ENCODE measurements at places on chromosomes 1 and 21.

GRCh38 chr1:201381130-201381529 is 3.6 kb upstream of the TNNT2 start:
- DNase-seq, result no peak

DNA sequence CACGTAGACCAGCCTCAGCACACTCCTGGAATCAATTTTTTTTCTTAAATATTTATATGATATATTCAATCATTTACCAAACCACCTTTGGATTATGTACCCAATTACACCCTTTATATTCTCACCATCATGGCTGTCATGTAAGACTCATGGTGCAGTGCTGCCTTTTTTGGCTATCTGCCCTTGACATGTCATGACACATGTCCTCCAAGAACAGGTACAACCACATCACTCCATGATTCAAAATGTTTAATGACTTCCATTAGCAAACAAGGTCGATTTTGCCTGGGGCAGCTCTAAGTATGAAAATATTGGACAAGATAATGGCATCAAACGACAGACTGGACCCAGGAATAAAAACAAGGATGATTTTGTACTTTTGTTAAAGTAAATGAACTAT is 861.1 kb upstream of the ADAMTS5 start:
- DNase-seq, result no peak

DNA sequence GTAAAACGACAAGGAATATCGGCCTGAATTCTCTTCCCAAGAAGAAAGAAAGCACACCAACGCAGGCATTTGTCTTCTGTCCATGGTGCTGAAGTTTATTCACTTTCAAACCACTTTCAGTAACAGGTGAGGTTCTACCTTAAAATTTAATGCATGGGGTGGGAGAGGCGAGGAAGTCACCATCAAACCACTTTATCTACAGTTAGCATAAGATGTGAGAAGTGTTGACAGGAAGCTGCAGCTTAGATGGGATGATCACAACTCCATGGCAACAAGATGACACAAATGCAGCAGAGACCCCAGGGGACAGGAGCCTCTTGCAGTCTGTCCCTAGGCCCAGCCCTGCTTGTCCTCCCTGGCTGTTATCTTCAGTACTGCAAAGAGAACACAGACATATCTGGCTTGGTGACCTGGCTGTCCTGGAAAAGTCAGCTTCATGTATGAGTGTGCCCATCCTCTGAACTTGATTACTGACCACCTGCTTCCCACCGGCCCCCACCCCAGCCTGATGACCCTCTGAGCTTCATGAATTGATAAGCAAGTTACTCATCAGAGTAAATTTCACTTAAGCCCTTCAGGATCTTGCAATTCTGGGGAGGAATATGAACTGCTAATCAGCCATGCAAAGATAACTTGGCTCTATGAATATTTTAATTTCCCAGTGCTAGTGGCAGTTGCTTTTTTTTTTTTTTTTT is 1.8 kb downstream of the NPPA start:
- DNase-seq, result no peak

GRCh38 chr1:61081686-61082310 is 563 bp upstream of the NFIA start:
- no peak for DNase-seq

DNA sequence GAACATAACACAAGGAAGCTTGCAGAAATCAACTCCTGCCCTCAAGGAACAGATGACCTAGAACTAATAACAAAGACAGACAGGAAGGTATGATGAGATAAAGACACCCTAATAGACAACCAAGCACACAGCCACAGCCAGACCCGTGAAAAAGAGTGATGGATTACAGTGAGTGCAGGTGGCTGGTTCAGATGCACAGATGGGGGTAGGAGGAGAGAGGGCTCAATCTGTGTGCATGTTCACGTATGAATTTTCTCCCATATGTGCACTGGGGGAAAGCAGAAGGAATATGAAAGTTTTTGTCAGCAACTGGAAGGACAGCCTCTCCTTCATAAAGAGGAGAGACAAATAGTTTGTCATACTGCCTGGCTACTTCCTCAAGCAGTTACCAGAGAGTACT is 367.1 kb downstream of the PBX1 start:
- DNase-seq, result no peak

- no peak for DNase-seq
Measured at GRCh38 chr21:19999369-20000272, 998.6 kb upstream of the NCAM2 start.

DNA sequence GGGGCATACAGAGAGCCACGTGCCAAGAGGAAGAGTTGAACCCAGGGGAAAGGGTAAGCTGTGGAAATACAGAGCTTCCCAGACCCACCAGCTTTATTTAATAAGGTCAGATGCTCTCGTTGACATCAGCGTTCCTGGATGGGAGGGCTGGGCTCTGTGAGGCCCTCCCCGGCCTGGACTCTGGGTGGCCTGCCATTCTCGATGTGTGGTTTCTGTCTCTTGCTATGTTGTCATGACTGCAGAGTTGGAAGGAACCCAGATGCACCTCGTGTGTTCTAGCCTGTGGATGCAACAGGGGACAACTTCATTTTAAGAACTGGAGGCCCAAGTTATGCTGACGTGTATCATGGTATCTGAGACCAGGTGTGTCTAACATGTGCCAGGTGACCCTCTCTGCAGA is 101.7 kb downstream of the PCBP3 start:
- no peak for DNase-seq

DNA sequence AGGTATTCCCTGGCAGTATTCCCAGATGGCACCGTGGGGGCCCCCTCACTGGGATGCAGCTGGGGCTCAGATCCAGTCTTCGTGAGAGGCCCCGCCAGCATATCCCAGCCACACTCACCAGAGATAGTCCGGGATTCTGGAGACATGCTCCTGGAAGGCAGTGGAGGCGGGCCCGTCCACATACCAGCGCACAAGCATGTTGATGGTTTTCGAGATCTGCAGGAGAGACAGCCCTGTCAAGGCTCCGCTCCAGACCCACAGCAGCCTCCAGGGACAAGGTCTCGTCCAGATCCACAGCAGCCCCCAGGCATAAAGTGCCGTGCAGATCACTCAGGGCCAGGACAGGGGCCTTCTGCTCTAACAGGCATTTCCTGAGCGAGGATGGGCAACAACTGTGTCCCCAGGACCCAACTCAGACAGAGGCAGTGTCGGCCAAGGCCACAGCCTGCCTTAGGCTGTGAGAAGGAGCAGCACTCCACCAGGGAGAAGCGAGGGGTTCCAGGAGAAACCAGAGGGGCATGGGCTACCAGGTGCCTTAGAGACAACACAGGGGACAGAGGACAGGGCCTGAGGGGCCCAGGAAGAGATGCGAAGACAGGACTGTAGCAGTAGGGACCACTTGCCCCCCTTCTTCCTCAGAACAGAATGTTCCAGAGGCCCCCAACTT is 14.8 kb downstream of the LSS start:
- DNase-seq, result no peak

GRCh38 chr1:44970317-44970716 is 16.1 kb downstream of the EIF2B3 start:
- DNase-seq, result no peak

DNA sequence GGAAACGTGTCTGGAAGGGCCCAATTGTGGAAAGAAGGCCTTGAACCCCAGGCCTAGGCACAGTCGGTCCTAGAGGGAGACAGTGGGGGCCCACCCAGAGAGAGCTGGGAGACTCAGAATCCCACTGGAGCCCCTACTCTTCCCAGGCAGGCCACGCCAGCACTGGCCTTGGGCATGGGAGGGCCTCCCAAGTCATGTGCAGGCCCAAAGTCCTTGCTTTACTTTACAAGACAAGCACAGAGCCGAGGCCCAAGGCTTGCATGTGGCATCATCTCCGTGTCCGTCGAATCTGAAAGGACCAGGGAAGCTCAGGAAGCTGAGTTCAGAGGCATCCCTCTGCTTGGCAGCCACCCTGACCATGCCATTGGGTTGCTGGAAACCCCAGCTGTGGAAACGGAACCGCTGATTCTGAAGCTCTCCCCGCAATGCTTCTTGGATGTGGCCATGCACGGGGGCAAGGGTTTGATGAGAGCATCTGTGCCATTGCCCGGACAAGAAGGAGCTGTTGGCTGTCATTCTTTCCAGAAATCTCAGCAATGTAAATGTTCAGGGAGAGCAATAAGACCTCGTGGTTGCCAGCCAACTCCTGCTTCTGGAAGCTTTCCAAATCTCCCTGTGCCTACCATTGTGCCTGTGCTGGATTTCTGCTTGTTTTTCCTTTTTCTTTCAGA is 32.8 kb downstream of the ABCG1 start:
- no peak for DNase-seq

GRCh38 chr1:6580119-6580592 is 362 bp downstream of the ZBTB48 start:
- DNase-seq, result no peak

All from GM12892 (cell line).